KBM-7 (cell line): ENCODE measurements at places on chromosomes 4 and X.

DNA sequence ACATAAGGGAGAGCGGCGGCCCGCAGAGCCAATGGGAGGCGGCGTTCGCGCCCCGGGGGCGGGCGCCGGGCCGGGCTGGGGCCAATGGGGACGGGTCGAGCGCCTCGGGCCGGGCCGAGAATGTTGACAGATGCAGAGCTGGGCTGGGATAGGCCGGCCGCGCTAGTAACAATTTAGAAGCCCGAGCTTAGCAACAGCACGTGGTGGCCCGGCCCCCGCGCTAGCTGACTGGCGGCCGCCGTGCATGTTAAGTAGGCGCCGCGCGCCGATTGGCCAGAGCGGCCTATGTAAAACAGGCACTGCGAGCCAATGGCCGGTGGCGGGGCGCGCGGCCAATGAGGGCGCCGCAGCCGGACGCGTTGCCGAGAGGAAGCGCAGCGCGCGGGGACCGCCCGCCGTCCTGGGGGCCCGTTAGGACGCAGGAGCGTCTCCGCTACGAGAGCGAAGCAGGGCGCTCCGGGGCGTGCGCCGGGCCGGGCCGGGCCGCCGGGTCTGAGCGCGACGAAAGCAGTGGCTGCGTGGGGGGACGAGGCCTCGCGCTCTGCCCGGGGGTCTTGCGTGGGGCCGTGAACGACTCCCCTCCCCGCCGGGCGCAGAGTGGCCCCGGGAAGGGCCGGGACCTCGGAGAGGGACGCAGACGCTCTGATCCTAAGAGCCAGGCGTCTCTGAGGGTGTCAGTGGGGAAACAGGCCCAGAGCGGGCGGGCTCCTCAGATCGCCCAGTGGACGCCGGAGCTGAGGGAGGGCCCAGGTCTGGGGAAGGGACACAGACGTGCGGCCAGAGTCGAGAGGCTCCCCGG lies 435 bp upstream of the MXD4 start:
- DNase-seq, result peak; percentile 100

GRCh38 chr4:186643501-186644310 lies 80.0 kb downstream of the FAT1 start:
- DNase-seq, result no peak

DNA sequence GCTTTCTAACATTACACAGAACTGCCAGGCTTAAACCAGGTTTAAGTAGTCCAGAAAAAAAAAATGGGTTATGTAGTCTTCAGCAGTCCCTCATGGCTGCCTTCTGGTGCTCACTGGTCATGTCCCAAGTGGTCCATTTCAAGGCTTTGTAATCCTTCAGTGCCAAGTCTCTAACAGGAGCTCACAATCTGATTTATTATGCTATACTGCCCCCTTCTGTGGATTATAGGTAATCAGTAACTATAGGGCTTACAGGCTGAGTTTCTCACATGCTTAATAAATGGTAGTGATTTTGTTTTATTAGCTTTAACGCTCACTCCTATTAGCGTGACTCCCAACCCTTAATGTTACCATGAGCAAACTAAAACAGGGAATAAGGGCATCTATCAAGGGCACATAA lies 92.5 kb upstream of the EDA2R start:
- peak; percentile 65 for DNase-seq

GRCh38 chrX:2572740-2573139 lies 72.0 kb upstream of the DHRSX start:
- DNase-seq, result no peak

GRCh38 chrX:3697701-3698279 lies 15.7 kb downstream of the PRKX start:
- no peak for DNase-seq

DNA sequence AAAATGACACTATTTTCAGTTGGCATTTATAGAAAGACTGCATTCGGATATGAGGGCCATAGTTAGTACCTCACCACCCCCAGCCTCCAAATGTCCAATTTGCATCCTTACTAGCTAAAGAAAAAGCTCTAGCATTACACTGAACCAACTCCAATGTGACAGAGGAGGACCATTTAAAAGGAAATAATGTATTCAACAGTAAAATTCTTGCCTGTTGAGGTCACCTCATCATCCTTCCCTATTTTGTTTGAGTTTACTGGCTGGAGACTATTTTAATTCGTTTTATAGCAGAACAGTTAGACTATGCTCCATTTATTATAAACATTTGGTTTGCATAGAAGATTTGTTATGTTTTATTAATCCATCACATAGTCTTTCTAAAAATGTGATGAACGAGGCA lies 88.2 kb upstream of the PPARGC1A start:
- no peak for DNase-seq

GRCh38 chrX:80285131-80285773 lies 135.0 kb upstream of the TENT5D start:
- DNase-seq, result peak; percentile 53

- DNase-seq, result peak; percentile 68
These were observed at the start of gene INPP4B for GRCh38 chr4:142846108-142846728. Gene INPP4B (minus strand): TSS chr4:142846301.

GRCh38 chr4:54165438-54165837 lies 63.7 kb upstream of the PDGFRA start:
- DNase-seq, result no peak

DNA sequence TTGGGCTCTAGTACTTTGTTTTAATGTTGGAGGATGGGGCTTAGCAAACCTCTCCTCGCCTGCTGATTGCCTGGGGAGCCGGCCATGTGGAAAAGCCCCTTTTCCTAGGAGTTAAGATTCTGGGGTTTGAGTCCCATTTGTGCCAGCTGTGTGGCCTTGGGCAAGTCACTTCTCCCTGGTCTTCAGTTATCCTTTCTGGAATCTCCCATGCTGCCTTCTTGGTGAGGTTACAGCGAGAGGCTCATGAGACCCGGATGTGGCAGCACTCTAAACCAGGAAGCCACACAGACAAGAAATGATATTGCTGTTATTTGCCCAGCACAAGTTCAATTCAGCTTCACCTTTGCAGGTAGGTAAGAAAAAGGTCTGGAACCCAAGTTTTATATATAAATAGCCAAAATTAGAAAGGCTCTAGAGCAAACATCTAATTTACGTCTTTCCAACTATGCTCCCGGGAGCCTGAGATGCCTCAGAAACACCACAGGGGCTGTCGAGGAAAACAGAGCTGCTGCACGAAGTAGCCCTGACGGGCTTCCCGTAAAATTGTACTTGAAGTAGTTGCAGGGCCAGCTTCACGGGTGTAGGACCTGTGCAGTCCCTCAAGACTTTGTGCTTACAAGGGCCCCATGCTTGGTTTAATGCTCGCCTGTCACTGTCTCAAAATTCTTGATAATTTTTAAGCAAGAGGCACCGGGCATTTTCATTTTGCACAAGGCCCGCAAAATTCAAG lies 8.3 kb upstream of the SASH3 start:
- no peak for DNase-seq

GRCh38 chrX:19005909-19006308 lies 22.0 kb upstream of the PHKA2 start:
- no peak for DNase-seq

DNA sequence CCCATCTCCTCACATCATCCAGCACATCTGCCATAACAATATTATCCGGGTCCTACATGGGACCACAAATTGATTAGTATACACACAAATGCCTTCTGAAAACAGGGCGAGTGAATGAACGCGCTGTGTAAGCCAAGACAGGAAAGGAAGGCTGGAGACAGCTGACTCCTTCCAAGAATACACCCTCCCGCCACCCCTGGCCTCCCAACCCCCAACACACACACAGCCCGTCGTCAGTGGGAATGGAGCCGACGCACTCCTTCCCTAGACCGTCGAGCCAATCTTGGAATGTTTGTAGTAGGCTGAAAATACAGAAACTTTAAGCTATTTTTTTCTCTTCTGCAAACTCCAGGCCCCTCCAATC lies 319 bp upstream of the MAGEH1 start:
- no peak for DNase-seq

DNA sequence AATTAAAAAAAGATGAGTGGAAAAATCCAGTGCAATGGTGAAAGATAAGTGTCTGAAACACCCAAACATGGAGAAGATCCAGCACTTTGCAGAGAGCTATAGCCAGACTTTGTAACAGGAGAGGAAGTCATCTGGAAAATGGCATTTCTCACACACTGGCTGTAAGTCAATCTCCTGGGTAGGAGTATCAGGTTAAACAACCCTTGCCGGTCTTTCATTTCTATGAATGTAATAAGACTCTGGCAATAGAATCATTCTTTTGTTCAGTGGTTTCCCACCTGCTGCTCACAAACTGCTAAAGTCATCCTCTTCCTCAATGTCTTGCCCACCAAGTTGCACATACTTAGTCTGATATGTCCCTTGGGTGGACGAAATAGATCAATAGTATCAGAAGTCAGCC lies 94.0 kb upstream of the ATP8A1 start:
- no peak for DNase-seq

- no peak for DNase-seq
These were observed 7.1 kb upstream of the DCUN1D4 start for GRCh38 chr4:51835855-51836254.

DNA sequence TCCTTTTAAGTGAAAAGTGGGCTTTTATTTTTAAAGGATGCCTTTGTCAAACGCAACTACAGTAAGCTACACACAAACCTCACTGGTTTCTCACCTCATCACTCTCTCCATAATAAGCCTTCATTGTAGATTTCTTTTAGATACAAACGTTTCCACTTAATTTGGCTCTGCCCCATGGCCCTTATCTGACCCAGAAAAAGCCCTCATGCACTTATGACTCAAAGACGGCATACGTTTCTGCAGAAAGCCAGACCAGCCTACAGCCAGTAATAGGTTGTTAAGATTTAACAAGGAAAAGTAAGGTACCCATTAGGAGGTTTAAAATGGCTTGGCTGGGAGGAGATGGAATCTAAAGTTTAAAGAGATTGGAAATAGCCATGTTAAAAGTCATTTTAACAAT lies 914.6 kb upstream of the INTU start:
- DNase-seq, result no peak

DNA sequence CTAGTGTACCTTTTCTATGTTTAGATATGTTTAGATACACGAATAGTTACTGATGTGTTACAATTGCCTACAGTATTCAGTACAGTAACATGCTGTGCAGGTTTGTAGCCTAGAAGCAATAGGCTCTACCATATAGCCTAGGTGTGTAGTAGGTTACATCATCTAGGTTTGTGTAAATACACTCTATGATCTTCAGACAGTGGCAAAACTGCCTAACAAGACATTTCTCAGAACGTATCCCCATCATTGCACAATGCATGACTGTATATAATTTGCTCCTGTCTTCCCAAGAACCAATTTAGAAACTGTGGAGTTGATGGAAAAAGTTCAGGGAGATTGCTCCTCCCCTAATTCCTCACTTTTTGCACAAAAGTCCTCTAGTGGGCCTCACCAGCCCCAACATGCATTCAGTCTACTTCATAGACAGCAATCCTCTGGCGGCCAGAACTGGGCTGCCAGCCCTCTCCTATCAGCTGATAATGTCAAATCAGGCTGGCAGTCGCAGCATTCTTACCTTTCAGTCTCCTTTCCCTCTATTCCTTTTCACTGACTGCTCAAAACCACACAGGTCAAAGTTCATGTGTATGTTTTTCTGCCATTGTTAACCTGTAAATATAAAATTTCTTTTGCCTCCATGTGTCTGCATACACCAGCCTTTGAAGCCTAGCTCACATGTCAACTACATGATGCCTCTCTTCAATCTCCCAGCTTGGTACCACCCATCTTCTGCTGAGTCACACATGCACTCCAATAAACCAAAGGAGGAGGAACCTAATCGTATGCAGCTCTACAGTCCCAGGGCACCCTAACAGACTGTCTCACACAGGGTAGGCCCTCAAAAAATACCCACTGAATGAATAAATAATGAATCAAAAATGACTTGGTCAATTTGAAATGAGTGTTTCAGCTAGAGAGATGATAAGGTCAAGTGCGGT lies 32.0 kb downstream of the BCLAF3 start:
- no peak for DNase-seq

GRCh38 chrX:111914398-111915090 lies 38.6 kb downstream of the TRPC5OS start:
- DNase-seq, result peak; percentile 18

GRCh38 chr4:25452081-25452480 lies 75.0 kb downstream of the ANAPC4 start:
- no peak for DNase-seq

DNA sequence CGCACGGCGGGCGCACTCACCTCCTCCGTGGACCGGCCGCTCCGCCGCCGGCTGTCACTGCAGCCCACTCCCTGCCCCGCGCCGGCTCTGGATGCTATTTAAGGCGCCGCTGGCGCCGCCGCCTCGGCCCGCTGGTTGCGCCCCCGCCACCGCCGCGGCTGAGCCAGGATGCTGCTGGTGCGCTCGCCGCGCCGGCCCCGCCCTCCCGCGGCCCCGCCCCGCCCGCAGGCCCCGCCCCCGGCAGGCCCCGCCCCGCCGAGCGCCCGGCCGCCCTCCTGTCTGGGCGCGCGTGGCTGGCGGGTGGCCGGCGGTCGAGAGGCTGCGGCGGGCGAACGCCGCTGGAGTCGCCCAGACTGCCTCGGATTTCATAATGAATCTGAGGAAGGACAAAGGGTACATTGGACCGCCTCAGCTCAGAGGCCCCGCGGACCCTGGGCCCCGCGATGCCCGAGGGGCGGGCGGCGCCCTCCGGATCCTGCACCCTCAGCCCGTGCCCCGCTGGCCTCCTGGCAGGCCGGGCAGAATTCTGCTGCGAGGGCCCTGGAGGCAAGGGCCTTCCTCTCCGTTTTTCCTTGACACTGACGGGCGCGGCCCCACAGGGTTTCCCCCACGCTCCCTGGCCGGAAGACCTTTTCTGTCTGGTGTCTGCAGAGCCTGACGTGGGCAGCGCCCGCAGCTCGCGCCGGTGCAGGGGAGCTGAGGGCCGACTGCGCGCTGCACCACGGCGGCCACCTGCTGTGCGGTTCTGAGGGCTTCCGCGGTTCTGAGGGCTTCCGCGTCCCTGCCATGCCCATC lies at the start of gene ACSL1:
TSS of gene ACSL1 (minus strand) at position 73 of the 795 bp plus-strand sequence. CDS start 22,454 bp downstream, outside the sequence.
- DNase-seq, result peak; percentile 65

GRCh38 chrX:99383786-99384185 lies 1026.3 kb downstream of the PCDH19 start:
- DNase-seq, result no peak

- no peak for DNase-seq
These were observed 128.8 kb downstream of the UCHL1 start for GRCh38 chr4:41385481-41385880.

- DNase-seq, result no peak
These were observed 8.0 kb downstream of the PLXNA3 start for GRCh38 chrX:154466036-154466435.

- DNase-seq, result peak; percentile 66
These were observed 163.2 kb downstream of the PRKX start for GRCh38 chrX:3550160-3550751.

DNA sequence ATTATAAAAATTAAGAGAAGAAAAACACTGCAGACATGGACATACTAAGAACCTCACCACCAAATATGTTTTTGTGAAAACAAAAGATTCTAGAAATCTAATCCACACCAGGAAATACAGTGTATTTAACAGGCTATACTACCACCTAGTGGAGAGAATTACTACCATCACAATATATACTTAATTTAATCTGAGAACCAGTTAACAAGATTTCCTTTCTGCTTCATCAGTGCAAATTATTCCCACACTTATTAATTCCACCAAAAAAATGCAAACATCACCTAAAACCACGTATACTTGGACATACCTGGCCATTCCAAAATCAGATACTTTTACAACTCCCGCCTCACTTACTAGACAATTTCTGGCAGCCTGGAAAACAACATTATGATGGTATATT lies 7.0 kb upstream of the TXK start:
- DNase-seq, result peak; percentile 52

GRCh38 chr4:88391703-88392102 lies 13.1 kb downstream of the HERC6 start:
- DNase-seq, result no peak
